ENCODE measurements at places on chromosomes 6 and 20.

DNA sequence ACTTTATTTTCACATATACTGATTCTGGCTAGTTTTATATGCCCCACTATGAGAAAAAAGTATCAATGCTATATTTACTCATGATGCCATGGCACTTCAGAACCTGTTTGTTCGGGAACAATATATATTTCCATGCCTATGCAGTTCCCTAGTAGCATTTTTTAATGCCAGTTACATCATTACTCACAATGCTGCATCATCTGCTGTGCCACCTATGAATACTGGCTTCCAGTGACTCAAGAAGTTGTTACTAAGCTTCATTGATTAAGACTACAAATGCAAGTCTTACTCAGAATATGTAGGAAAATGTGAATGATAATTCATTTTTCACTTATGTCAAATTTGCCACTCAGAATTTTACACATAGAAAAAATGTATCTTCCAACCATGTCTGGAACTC, 97.9 kb downstream of the MAFB start:
- DNase-seq: no peak

DNA sequence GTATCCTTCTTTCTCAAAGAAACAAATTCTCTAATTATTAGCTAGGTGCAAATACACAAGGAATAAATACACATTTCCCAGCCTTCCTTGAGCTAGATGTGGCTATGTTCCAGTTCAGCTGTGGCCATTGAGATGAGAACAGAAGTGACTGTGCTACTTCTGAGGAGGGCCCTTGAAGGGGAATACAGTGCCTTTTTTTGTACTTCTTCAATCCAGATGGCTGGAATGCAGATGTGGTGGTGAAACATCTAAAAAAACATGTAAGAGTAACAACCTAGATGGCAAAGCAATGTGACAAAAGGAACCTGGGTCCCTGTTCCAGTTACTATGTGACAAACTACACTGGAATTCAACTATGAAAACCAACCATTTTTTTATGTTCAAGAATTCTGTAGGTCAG, 115.4 kb upstream of the DST start:
- no peak for DNase-seq

DNA sequence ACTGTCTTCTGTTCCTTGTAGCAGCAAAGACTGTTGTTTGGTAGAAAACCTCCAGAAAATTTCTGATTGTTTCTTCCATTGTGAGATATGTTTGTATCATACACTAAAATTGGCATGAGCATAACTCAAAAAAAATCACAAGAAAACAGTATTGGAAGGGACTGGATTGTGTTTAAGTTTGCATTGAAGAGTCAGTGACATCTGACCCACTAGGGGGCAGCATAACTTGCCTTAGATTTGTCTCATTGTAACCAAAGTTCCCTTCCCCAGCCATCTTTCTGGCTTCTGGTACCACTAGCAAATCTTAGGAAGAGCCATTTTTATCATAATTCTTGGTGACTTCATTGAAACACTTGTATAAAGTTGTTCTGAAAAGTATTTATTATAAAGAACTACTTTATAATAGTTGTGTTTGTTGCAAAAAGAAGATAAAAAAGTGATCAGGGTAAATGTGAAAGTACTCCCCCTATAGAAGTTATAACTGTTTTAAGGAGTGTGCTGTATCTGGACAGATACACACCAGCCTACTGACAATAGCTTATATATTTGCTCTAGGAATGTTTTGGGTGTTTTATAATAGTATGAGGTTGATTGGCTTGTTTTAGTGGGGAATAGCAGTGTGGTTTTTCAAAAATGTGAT, 7.7 kb downstream of the CSTF1 start:
- DNase-seq: peak; percentile 74

GRCh38 chr6:29909985-29910384, 32.3 kb upstream of the HLA-A start:
- DNase-seq: no peak

- no peak for DNase-seq
Measured at GRCh38 chr6:85537055-85537494, 56.6 kb downstream of the SNX14 start.

GRCh38 chr20:59020938-59021551, 1.8 kb downstream of the TUBB1 start:
- DNase-seq: no peak

- DNase-seq: no peak
Measured at GRCh38 chr6:5764401-5764955, 242.2 kb downstream of the NRN1 start.

DNA sequence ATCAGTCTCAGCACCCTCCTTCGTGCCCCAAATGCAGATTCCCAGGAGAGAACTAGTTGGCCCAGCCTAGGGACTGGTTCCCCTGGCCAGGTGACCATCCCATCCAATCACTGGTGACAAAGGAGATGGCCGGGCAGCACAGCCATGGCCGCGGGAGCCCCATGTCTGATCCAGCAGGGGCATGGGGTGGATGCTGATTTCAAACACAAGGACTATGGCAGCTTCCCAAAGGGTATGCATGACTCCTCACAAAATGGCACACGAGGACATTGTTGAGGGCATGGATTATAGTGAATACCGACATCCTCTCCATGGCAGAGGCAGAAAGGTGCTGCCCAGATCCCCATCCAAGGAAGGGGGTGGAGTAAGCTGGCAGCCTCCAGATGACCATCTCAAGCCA, 9.9 kb upstream of the LSM14B start:
- no peak for DNase-seq

DNA sequence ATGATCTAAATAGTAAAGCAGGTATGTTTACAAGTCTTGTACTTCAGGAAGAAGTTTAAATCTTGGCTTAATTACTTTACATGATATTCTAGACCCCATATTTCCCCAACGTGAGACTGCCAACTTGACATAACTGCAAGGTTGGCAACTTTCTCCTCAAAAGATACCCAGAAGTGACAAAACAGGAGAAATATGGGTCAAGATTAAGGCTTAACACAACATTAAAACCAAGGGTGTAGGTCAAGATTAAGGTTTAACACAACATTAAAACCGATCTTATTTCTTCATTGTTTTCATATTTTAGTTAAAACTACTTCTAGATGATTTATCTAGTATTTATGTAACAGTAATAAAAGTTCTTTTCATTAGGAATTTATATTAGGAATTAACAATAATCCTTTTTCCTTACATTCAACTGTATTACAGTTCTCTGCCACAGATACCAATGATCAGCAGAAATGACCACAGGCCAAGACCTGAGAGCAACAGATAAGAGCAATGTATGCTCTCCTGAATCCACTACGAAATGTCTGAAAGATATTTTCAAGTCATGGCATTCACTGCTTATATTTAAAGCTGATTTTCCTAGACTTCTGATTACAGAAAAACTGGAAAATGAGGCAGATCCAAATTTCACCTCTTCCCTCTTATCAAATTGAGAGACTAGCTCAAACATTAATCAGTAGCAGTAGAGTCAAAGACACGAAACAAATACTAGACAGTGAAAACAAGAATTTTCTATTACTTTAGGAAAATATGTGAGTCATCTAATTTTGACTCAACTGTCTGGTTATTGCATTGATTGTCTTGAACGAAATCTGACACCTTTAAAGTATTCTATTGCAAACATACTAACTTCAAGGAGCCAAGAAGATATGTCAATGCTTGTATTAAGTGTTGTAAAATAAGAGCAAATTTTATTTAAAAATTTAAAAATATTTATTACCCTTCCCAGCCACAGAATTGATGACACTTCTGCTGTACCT, 72.3 kb downstream of the RNGTT start:
- no peak for DNase-seq

GRCh38 chr20:17810062-17810631, 110.4 kb downstream of the BANF2 start:
- DNase-seq: no peak

DNA sequence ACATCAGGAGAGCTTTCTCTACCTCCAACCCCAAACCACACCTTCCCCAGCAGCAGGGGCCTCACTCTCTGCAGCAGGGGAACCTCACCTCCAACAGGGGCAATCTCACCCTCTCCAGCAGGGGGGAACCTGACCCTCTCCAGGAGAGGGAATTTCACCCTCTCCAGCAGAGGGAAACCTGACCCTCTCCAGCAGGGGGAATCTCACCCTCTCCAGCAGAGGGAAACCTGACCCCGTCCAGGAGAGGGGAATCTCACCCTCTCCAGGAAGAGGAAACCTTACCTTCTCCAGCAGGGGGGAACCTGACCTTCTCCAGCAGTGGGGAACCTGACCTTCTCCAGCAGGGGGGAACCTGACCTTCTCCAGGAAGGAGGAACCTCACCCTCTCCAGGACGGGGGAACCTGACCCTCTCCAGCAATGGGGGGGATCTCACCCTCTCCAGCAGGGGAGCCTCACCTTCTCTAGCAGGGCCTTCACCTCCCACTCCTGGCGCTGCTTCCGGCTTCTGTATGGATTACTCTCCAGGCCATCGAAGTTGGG, 3.1 kb downstream of the B3GALT4 start:
- no peak for DNase-seq

DNA sequence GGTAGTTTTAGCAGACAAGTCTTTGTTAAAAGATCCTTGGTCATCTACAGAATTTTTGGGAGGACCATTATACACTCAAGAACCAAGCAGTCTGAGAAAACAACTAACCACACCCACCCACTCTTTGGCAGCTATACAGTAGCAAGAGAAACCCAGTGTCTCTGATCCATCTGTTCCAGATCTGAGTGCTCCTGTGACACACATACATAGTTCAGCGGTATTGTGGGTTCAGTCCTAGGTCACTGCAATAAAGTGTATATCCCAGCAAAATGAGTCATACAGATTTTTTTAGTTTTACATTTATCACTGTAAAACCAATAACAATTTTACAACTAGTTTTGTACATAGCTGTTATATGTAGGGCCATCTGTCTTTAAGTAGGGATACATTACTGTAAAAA, 47.4 kb upstream of the PAK5 start:
- no peak for DNase-seq

DNA sequence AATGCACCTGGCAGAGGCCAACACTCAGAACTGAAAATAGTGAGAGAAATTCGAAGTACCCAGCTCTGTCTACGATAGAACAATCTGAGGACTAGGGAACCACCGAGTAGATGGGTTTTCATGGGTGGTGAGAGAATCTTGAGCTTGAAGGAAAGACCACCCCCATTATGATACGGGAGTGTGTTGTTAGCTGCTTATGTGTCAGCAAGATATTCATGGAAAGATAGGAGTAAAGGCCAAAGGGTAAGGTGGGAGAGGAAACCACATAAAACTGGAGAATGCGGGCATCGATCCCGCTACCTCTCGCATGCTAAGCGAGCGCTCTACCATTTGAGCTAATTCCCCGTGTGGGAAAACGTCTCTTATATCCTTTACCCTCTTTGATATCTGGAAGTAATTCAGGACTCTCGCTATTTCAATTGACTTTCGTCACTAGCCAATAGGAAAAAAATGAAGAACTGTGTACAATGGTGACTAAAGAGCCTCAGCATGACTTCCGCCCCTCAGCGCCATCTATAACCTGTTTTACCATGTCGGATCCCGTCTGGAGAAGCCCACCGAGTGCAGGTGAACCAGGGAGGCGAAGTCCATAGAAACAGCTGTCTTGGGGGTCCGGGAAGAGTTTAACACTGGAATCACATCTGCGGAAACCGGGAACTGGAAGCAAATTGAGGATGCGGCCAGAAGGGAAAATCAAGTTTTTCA, 25.0 kb upstream of the ABT1 start:
- peak; percentile 53 for DNase-seq

DNA sequence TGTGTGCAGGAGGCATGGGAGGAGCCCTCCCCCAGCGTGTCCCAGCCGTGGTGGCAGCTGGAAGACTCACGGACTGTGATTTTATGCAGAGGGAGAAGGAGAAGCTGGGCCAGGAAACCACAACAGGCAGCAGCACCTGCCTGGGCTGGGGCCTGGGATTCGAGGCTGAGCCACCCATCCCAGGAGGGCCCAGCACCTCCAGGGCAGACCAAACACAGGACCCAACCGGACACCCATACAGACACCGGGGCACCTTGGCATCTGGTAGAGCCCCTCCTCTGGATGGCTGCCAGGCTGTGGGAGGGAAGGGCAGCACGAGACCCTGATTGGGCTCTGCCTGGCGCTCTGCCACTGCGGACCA, 41.7 kb upstream of the CHRNA4 start:
- no peak for DNase-seq

GRCh38 chr6:159753081-159753872, 8.6 kb upstream of the ACAT2 start:
- no peak for DNase-seq

GRCh38 chr6:107642861-107643328, 153.0 kb downstream of the SOBP start:
- DNase-seq: no peak

GRCh38 chr6:101668496-101669030, 275.1 kb downstream of the GRIK2 start:
- no peak for DNase-seq

- no peak for DNase-seq
Measured at GRCh38 chr20:50690650-50691572, at the start of gene RIPOR3. Gene RIPOR3, minus strand, starts transcription at chr20:50691542. Its CDS starts 414 bp downstream, at chr20:50691128.

DNA sequence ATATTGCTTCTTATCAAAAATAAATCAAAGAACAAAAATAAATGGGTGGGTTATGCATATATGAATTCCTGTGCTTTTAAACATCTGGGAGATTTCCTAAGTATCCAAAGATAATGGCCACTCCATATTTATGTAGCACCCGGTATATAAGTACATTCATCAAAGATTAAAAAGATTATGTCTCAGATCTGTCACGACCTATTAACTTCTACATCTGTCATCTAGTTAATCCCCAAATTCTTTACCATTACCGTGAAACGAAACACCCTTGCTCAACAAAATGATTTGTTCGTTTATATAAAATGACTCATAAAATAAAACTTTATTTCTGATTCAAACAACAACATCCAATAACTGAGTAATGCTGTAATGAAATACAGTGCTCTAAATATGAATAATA, 64.8 kb upstream of the FOXQ1 start:
- no peak for DNase-seq

DNA sequence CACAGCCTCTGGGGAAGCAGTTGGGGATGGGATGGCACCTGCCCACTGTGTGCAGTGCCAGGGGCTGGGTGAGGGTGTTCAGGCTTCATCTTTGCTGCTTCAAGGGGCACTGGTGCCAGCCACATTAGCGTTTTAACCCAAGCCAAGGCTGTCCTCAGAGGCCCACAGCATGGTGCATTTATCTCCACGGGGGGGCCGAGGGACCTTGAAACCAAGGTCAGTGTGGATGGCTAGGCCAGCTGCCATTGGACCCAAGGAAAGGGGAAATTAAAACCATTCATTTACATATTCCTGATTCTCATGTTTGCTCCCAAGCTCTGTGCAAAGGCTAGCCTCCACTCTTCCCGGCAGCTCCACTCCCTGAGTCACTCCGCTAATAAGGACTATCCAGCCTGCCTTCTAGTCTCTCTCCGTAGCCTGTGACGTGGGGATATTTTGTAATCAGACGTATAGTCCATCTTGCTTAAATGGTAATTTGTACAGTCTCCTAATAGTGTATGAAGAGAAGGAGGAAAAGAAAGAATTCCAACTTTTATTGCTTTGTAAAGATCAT, 197.1 kb downstream of the CDH4 start:
- no peak for DNase-seq

- no peak for DNase-seq
Measured at GRCh38 chr6:158711264-158711663, 61.4 kb downstream of the SYTL3 start.

Measured in stimulated activated CD4-positive, alpha-beta T cell treated with anti-CD3 and anti-CD28 coated beads, Interleukin-4, amount 100 ng/mL, for 24 hours (primary cell).